ENCODE measurements at places on chromosomes 2 and 18. TPM values are rescaled to one million over a fixed set of nuclear protein-coding genes. Genes with fewer than 3 reads are reported as not detected.

Gene ONECUT2
- total RNA-seq, result under 0.01 TPM

Gene UGT1A5
- not detected for total RNA-seq

- no peak for DNase-seq
Measured at GRCh38 chr2:54908591-54908990, 141.7 kb downstream of the RTN4 start.

DNA sequence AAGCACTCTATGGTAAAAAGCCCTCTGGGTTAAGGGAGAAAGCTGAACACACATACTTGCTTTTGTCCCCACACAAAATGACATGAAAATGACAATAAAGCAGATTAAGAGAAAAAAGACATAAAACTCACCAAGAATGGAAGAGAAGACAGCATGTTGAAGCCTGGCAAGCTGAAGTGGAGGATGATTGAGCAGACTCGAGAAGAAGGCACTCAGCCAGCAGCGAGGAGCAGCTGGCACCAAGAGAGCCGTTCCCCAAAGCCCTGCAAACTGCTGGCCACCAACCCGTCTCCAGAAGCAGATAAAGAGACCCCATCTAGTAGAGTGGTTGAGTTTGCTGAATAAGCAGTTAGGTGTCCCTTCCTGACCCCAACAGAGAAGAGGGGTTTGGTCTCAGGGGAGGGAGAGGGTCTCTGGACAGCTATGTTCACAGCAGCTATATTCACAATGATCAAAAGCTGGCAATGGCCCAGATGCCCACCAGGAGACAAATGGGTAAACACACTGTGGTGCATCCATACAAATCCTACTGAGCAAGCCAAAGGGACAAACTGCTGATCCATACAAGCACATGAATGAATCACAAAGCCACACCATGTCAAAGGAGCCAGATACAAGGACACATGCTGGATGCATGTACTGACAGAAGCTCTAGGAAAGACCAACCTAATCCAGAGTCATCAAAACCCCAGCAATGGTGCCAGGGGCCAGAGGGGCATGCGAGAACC is 36.9 kb downstream of the FAM168B start:
- DNase-seq, result no peak

DNA sequence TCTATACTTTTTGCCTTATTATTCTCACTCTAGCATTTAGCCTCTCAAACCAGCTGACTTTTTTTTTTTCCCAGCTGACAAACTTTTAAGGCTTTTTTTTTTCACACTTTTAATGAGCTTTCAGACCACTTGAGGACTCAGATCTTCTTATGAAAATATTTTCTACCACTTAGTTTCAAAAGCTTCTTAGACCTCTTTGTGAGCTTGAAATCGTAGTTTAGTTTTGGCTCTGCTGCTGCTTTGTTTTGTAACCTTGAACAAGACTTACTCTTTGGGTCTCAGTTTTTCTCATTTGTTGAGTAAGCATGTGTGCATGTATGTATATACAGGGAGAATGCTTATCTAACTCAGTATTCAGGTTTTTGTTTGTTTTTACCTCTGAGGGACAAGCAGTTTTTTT is 3.5 kb downstream of the NBEAL1 start:
- DNase-seq, result peak; percentile 50

DNA sequence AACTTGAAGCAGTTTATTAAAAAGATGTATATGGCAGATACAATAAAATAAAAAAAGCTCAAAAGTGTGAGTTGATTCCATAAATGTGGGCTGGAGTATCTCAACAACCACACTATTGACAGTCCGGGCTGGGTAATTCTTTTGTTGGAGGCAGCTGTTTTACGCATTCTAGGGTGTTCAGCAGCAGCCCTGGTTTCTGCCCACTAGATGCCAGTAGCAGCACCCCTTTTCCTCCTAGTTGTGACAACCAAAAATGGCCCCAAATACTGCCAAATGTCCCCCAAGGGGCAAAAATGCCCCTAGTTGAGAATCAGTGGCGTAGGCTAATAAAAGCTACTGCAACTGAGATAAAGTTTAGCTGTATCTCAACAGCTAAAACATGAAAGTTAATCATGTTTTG is 44.8 kb downstream of the CHMP3 start:
- peak; percentile 26 for DNase-seq

- DNase-seq, result no peak
Measured at GRCh38 chr18:12579775-12580174, 78.1 kb downstream of the SPIRE1 start.

GRCh38 chr2:127528487-127528886 is 2.2 kb upstream of the IWS1 start:
- no peak for DNase-seq

DNA sequence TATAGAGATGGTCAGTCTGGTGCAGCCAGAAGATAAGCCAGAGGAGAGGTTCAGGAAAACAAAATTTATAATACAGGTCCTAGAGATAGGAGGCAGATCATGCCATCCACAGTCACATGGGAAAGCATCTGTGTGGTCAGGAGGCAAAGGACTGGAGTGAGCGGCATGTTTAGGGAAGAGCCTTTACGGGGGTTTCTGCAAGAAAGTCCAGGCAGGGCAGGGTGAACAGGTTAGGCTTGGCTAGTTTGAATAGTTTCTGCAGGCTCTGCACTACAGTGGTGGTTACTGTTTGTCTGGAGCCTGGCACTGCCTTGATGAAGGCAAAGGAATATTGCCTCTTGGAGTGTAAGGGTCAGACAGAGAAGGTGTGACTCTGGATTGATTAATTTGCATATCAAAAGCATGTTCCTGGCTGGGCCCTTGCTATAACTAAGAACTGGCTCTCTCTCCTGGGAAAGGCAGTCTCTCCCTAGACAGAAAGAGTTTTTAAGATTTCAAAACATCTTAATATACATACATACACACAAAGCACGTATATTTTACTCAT is 1034.7 kb upstream of the CHAC2 start:
- no peak for DNase-seq

DNA sequence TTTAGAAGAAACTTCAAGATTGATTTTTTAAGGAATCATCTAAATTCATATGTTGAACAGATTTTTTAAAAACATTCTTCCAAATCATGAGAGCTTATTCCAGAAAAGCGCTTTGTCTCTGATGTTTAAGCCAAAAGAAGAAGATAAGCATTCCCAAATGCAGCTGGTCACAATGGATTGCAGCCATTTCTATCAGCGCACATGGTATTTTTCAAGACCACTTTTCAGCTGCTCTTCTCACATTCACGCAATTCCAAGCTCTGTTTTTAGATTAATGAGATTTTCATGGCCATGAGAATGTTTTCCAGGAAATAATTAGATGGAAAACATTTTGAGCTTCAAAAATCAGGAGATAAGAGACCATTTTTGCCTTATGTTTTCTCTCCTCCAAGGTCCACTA is 8.7 kb downstream of the OSBPL1A start:
- peak; percentile 73 for DNase-seq

All from fibroblast of the aortic adventitia (primary cell).